Fibroblast of skin of right quadriceps (primary cell): ENCODE measurements at places on chromosomes 12 and 14.

- no peak for DNase-seq
These were observed 715 bp downstream of the CACNB3 start for GRCh38 chr12:48818831-48819590.

GRCh38 chr14:72975770-72976169 is 49.5 kb downstream of the DCAF4 start:
- no peak for DNase-seq

- peak; percentile 83 for DNase-seq
These were observed 155.4 kb downstream of the TMX1 start for GRCh38 chr14:51395361-51395849.

DNA sequence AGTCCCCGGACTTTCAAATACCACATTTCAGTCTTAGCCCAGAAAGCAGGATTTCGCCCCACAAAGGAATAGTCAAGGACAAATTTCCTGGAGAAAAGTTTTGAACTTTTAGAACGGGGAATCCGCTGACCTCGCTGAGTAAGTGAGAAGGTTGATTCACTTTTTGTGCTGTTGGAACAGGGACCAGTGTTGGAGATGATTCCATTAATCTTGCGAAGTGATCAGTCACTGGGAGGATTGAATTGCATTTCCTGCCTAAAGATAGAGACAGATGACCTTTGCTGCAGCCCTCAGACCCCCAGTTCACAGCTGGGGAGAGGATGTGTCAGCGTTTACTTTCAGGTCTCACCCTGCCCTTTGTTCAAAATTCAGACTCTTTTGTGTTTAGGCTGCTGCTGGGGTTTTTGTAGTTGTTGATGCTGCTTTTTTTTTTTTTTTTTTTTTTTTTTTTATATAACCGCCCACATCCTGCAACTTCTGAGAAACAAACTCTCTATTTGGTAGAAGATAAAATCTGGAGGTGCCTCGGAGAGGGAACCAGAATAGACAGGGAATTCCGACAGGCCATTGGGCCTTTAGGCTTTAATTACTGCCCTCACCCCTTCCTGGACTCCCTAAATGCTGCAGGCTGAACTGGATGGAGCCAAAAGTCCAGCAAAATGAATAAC is 9.8 kb upstream of the KDM2B start:
- DNase-seq, result no peak

DNA sequence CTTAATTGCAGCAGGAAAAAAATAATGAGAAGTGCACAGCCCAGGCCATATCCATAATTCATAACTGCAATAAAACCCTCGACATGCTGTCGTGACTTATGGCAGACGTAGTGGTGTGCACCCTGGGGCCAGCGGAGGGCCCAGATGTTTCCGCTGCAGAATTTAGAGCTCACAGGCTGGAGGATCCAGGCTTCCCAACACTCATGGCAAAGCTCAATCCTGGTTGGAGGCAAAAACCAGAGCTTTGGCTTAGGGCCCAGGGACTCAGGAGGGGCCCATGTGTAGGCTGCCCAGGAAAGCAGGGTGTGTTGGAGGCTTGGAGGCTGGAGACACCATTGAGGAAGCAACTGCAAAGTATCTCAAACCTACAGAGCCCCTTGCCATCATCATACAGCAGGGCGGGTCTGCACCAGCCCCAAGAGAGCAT is 68.7 kb downstream of the SERPINA3 start:
- no peak for DNase-seq

GRCh38 chr14:97137705-97138104 is 340.5 kb downstream of the VRK1 start:
- no peak for DNase-seq

GRCh38 chr14:105340821-105341733 is 26.5 kb downstream of the PACS2 start:
- DNase-seq, result no peak

GRCh38 chr12:131190965-131191364 is 237.3 kb downstream of the ADGRD1 start:
- no peak for DNase-seq

DNA sequence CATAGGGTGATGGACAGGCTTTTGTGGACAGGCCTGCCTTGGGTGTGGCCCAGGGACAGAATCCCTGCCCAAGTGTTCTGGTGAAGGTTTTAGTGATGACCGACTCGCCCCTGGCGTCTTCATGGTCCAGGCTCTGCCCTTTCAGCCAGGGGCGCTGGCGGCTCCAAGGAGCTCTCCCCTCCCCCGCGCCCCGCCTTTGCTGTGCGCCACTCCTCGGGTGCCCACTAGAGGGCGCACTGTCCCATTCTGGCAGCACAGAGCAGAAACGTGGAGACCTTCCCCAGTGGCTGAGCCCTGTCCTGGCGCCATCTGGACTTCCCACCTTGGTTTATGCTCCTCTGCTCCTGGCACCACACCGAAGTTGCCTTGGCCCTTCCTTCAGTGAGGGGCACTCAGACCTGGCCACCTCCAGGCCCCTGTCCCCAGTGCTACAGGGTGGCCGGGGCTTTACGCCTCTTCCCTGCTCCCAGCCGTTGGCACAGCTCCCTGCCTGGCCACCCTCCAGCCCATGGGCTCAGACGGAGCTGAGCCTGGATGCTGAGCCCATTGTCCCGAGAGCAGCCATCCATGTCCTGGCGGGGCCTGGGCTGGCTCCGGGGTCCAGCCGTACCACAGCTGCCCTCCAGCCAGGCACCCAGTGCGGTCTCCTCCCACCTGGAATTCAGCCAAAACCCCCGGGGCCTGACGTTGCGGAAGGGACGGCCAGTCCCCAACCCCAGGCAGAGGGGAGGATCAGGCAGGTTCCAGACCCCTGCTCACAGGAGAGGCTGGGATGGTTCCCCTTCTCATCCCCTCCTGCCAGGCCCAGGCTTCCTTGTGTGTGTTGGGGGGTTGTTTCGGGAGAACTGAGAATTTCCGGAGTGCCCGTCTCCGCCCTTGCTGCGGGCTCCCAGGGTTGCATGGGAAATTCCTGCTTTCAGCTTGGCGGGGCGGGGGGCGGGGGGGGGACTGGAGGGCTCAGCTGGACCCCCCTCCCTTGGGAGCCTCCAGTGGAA is 5.6 kb upstream of the CRIP1 start:
- peak; percentile 85 for DNase-seq

GRCh38 chr12:50104417-50105366 is 884 bp downstream of the GPD1 start:
- DNase-seq, result no peak

GRCh38 chr14:89701211-89702043 is 253.1 kb downstream of the EFCAB11 start:
- DNase-seq, result peak; percentile 77

DNA sequence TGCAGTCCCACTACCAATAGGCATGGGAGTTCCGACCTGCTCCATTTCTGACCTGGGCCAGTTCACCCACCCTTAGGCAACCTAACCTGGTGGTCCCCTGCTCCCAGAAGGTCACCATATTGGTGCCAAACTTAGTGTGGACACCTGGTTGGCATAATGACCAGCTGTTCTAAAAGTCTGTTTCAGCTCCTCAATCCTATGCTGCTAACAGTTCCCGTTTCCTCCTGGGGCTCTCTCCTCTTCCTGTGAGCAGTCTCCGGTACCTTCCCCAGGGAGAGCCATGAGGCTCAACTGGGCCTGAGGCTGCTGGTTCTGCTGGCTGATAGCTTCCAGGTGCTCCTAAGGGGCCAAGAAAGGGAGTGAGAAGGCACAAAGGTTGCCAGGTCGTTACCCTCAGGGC is 15.9 kb upstream of the BLTP3B start:
- DNase-seq, result no peak

DNA sequence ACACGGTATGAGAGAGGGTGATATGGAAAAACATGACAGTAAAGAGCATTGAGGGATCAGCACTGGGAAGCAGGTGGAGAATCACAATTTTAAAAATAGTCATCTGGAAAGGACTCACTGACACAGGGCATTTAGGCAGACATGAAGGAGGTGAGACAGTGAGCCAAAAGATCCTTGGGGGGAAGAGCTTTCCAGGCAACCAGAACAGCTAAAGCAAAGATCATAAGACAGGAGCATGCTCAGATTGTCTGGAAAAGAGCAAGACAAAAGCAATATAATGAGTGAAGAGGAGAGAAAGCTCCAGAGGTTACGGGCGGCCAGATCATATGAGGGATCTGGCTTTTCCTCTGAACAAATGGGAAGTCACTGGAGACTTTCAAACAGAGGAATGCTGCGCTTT is 63.9 kb downstream of the DENND5B start:
- no peak for DNase-seq

DNA sequence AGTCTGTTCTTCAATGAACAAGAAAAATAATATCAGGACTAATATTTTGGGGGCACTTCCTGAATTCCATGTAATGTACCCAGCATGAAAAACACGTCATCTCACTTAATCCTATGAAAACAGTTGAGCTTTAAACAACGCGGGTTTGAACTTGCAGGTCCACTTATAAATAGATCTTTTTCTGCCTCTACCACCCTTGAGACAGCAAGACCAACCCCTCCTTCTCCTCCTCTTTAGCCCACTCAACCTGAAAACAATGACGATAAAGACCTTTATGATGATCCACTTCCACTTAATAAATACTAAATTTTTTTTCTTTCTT is 203.9 kb upstream of the KRR1 start:
- DNase-seq, result no peak

GRCh38 chr12:93583627-93584392 is 11.3 kb downstream of the SOCS2 start:
- DNase-seq, result no peak

DNA sequence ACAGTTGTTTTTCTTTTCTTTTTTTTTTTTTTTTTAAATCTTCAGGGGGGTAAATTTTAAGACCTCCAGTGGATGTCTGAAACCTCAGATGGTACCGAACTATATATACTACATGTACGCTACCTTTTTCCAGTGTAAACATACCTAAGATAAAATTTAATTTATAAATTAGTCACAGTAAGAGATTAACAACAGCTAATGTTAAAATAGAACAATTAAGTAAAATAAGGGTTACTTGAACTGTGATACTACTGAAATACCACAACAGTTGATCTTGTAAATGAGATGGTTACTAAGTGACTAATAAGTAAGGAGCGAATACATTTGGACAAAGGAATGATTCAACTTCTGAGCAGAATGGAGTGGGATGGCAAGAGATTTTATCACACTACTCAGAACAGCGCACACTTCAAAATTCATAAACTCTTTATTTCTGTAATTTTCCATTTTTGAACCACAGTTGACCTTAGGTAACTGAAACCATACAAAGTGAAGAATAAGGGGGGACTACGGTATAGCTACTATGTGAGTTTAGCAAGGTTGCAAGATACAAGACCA is 80.5 kb upstream of the PCED1B start:
- peak; percentile 69 for DNase-seq

DNA sequence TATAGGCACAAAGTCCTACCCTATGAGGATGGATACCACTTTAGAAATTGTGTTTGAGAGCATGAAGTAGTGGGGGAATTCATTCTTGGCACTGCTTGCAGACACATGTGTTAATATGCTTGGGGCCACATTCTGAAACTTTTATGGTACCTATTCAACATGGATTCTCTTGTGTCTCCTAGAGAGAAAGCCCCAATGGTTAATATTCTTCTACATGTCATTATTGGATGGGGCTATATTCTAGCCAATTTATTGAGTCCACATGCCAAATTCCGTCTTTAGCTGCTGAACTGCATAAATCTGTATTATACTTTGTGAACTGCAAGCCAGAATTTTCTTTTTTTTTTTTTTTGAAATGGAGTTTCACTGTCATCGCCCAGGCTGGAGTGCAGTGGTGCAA is 140.0 kb downstream of the KICS2 start:
- DNase-seq, result no peak

DNA sequence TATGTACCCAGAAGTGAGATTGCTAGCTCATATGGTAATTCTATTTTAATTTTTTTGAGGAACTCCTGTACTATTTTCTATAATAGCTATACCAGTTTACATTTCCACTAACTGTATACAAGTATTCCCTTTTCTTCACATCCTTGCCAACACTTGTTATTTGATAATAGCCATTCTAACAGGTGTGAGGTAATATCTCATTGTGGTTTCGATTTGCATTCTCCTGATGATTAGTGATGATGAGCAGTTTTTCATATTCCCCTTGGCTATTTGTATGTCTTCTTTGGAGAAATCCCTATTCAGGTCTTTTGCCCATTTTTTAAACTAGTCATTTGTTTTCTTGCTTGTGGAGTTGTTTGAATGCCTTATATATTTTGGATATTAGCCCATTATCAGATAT is 121.3 kb downstream of the BBS10 start:
- no peak for DNase-seq

- no peak for DNase-seq
These were observed 14.4 kb downstream of the PCNX1 start for GRCh38 chr14:70921669-70922068.

- DNase-seq, result peak; percentile 76
These were observed at the start of gene PLEKHG3 for GRCh38 chr14:64704143-64704742. Gene PLEKHG3, plus strand, starts transcription at chr14:64704424. Its CDS starts 23,208 bp downstream, at chr14:64727632.

- DNase-seq, result no peak
These were observed 33.1 kb downstream of the DAAM1 start for GRCh38 chr14:59221568-59221967.

- DNase-seq, result no peak
These were observed 33.3 kb upstream of the FGF6 start for GRCh38 chr12:4478933-4479332.

GRCh38 chr12:107903341-107904061 is 129.0 kb downstream of the ASCL4 start:
- no peak for DNase-seq

DNA sequence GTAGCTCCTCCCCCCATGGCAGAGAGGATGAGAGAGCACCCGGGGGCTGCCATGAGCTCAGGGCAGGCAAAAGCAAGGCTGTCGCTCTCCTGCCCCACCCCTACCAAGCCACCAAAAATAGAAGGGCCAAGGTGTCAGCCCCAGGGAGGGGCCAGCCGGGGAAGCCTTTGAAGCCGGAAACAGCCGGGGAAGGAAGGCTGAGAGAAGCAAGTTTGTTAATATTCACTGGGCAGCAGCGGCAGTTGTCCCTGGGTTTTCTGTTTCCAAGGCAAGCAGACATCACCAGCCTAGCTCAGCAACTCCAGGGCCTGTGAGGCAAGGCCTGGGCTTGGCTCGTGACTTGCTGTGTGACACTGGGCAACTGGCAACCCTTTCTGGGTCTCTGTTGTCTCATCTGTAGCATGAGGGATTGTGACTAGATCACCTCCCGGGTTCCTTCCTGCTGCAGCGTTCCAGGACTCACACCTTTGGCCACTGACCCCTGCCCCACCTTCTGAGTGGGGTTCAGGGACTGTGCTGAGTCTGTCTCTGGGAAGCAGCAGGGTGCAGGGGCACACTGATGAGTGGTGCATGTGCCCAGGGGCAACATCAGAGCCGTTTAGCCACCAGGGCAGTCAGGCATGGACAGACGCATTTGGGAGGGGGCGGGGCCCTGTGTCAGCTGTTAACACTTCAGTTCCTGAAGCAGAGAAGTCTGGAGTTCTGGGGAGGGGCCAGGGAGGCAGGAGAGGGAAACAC is 24.3 kb downstream of the SYNDIG1L start:
- DNase-seq, result no peak

DNA sequence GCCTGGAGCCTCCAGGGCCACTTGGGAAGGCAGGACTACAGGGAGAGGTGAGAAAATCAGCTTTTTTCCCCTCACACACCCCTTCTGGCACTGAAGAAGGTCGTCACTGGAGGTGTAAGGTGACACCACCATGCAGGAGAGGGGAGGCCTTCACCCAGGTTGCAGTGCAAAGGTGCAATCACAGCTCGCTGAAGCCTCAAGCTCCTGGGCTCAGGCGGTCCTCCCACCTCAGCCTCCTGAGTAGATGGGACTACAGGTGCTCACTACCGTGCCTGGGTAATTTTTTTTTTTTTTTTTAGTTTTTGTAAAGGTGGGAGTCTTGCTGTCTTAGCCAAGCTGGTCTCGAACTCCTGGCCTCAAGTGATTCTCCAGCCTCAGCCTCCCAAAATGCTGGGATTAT is 93.6 kb downstream of the TNFAIP2 start:
- DNase-seq, result no peak
